ENCODE measurements at places on chromosomes 3 and 15.

DNA sequence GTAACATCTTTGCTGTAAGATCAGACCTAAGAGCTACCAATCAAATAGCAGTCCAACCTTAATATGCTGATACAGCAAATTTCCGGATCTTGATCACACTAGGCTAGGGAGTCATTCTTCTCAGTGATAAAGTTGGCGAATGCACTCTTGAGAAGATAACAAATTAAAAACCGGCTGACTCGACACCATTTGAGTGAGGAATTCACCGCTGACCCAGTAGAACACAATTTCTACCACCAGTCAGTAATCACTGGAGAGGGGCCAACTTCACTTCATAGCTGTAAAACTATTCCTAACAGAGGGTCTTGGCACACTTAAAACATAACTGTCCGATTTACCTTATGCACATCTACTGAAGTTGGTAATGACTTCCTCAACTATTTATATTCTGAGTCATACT lies 47.2 kb downstream of the MEIS2 start:
- no peak for DNase-seq

GRCh38 chr3:147656023-147656422 lies 246.9 kb downstream of the ZIC1 start:
- DNase-seq = no peak

DNA sequence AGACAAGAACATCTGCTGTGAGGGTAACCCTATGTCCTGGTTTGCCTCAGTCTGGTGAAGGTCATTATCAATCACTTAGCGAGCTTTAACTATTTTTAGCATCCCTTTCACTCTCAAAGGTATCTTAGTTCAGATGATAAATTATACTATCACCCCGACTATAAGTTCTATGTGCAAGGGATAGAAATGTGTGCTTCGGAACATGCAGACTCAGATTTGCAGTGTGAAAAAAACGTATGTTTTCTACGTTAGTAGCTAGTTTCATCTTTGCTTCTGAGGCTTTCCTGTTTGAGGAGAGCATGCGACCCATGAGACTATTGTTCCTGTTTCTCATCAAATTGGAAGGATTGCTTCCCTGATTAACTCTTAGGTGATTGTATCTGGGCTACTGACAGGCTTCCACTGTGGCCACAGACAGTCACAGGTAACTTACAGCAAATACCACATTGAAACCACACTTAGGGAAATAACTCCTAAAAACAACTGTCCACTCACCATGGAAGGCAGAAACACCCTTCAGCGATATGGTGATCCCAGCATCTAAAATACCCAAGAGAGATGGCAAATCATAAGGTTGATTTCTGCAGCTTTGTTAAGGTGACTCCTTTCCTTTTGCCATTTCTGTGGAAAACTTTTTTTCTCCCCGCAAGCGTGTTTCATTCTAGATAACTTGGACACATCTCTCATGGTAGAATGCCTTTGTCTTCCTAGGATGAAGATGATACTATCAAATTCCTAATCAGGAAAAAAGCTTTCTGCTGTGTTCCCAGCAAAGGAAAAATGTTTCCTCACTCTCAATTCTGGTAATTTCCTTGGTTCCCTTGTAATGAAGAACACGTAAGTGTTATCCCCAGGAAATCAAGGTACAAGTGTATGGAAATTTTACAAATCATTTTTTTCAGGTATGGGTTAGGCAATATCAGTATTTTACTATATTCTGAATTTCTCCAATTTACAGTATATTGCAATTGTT lies 5.2 kb downstream of the GCSAM start:
- no peak for DNase-seq

DNA sequence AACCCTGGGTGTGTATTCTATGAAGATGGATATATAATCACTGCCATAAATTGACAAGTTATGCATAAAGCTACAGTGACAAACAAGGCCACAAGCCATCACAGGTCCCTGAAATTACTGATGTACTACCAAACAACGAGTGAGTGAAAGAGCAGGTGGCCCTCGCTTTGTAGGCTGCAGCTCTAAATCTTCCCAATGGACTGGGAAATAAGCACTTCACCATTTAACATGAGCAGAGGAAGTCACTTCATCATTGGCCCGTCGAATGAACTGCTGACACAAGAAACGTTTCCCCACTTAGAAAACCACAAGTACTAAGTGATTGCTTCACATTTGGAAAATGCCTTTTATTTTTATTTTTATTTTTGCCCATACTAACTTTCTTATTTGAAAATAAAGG lies 218.0 kb downstream of the ZNF385D start:
- no peak for DNase-seq

- DNase-seq = peak; percentile 11
Observed at GRCh38 chr3:73508330-73508954, 116.3 kb downstream of the PDZRN3 start.

DNA sequence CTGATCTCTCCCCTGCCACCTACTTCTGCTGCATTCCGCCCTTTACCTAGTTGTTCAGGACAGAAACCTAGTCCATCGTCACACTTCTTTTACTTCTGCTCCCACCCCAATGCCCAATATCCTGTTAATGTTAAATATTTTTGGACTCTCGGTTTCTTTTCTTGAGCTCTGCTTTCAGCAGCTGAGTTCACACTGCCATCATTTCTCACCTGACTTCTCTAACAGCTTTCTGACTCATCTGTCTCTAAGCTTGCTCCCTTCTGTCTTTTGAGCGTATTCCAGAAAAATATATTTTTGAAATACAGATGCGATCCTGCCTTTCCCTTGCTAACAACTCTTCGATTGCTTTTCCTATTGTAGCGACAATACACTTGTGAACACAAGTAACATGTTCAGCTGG lies 183.4 kb downstream of the KLHL25 start:
- DNase-seq = no peak

GRCh38 chr15:62988701-62989100 lies 53.8 kb upstream of the TPM1 start:
- no peak for DNase-seq

GRCh38 chr3:190728574-190729246 lies 133.8 kb downstream of the GMNC start:
- no peak for DNase-seq

- no peak for DNase-seq
Observed at GRCh38 chr3:16838561-16838960, 46.2 kb upstream of the PLCL2 start.

GRCh38 chr3:74603292-74603691 lies 11.2 kb downstream of the CNTN3 start:
- no peak for DNase-seq
